ENCODE measurements at places on chromosomes 1 and 21.

DNA sequence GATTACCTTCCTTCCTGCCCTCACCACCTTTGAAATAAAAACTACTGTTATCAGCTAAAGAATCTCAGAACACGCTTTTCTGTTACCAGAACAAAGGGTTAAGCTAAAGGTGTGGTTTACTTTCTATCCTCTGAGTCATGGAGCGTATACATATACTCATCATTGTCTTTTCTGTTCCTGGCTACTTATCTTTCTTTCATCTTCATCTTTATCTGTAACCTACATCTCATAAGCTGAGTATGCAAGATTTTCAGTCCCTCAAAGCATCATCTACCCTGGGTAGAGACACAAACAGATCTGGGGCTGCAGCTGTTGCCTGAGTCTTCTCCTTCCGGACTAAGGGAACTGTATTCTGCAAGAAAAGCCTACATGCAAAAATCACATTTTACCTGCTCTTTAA lies 75.6 kb downstream of the LMO4 start:
- no peak for DNase-seq

GRCh38 chr1:25430967-25431881 lies 527 bp downstream of the MACO1 start:
- no peak for DNase-seq

DNA sequence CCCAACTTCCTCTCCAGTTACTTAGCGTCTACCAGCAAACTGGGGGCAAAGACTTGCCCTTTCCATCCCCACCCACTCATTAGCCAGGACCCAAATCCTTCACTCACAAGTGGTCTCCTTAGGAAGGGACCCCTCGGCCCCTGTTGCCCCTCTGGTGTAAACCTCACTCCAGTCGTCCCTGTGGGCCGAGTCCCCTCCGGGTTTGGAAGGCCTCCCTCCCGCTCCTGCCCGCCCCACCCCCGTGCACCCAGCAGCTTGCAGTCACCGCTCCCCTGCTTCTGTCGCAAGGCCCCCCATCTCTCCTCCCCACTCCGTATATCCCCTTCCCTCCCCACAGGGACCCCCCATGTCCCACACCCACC lies 1.2 kb downstream of the EFHD2 start:
- DNase-seq, result no peak

DNA sequence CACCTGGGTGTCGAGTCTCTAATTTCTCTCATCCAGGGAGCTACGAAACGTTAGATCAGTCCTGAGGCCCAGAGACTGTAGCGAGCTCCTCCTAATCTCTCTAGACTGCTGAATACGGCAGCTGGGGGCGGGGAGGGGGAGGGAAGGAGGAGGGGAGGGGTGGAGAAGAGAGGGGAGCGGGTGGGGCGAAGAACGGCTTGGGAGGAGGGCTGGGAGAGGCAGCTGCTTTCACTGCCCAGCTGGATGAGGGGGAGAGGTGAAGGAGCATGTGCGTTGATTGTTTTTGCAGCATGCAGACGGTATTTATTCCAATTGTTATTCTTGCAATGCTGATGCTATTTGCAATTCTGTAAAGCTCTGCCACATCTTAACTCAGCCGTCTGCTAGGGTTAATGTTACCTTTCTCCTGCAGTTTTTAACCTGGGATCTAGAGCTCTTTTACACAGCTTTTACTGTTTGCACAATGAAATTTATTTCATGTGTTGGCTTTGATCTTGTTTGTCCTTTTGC lies 790 bp downstream of the DNAJC6 start:
- DNase-seq, result no peak

DNA sequence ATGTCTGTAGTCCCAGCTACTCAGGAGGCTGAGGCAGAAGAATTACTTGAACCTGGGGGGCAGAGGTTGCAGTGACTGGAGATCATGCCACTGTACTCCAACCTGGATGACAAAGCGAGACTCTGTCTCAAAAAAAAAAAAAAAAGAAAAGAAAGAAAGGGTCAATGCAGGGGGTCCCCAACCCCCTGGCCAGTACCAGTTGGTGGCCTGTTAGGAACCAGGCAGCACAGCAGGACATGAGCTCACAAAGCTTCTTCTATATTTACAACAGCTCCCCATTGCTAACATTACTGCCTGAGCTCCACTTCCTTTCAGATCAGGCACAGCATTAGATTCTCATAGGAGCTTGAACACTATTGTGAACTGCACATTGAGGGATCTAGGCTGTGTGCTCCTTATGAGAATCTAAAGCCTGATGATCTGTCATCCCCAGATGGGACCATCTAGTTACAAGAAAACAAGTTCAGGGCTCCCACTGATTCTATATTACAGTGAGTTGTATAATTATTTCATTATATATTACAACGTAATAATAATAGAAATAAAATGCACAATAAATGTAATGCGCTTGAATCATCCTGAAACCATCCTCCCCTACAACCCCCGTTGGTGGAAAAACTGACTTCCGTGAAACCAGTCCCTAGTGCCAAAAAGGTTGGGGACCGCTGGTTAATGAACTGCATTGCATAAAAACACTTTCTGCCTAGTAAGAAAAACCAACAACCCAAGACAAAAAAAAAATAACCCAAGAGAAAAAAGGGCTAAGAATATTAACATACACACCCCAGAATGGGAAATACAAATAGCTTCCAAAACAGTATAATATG lies 2.8 kb downstream of the ZBTB8OS start:
- no peak for DNase-seq

DNA sequence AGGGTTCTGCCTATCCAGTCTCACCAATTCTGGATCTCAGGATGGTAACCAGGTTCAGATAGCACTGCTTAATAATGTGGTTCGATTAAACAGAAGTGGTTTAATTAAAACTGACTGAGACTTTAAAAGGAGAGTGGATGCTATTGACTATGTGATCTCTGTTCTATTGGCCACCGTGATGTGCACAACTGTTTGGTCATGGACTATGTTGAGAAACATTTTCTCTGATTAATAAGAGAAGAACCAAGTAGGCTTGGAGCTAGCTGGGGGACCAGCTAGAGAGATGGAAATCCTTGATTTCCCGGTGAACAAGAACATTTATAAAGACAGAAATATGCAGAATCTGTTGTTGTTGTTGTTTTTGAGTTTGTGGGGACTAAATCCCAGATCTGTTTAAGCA lies 36.5 kb downstream of the DPT start:
- DNase-seq, result no peak

- no peak for DNase-seq
These were observed 94.9 kb upstream of the IGSF21 start for GRCh38 chr1:18012686-18013085.

GRCh38 chr1:223344491-223344890 lies 19.5 kb downstream of the SUSD4 start:
- no peak for DNase-seq

GRCh38 chr1:230067419-230067870 lies 407 bp downstream of the GALNT2 start:
- DNase-seq, result peak; percentile 16

GRCh38 chr1:204692325-204692840 lies 6.8 kb upstream of the LRRN2 start:
- DNase-seq, result no peak

DNA sequence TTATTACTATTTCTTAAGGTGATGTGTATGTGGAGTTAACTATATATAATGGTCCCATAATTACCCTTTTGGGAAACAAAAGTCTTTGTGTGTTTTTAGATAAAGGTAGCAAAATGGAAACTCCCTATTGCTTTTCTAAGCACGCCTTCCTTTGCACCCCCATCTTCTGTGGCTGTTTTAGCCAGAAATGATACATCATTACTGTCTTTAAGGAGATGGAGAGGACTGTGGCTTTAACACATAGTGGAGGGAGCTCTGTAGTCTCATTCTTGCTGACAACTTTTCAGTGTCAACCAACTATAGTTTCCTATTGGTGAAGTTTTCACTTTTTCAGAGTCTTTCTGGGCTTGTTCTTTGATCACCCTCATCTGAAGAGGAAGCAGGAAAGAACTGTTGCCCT lies 1.0 kb downstream of the APOBEC4 start:
- no peak for DNase-seq

- DNase-seq, result no peak
These were observed 79.7 kb downstream of the RUNX3 start for GRCh38 chr1:24850328-24850920.

DNA sequence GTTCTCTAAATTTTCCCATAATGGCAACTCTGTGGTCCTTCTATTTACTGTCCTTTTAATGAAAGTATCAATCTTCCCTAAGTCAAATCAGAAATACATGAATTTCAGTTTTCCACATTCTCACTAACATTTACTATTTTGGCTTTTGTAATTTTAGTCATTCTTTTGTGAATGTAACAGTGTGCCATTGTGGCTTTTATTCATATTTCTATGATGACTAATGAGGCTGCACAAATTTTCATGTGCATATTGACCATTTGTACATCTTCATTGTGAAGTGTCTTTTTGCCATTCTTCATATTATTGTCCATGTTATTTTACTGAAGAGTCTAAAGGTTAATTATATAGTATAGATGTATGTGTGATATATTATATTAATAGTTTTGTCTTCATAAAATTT lies 431.0 kb upstream of the BRINP3 start:
- DNase-seq, result no peak

DNA sequence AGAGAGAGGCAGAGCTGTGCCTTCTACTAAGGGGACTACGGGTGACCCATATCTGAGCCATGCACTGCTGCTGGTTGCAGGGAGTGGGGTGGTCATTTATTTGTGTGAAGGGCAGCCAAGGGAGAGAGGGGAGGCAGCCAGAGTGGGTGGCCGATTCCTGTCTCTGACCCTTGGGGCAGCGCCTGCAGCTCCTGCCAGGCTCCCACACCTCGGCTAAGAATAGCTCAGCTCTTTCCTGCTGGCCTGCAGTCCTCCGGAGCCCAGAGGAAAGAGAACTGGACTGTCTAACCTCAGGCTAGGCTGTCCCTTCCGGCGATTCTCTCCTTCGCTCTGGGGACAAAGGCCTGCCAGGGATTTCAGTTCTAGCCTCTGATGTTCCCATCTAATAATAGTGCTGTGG lies 11.6 kb upstream of the CD34 start:
- no peak for DNase-seq

GRCh38 chr21:42330380-42331371 lies 15.5 kb upstream of the TFF3 start:
- no peak for DNase-seq

GRCh38 chr1:67723126-67723525 lies 38.1 kb downstream of the GADD45A start:
- DNase-seq, result no peak

GRCh38 chr1:235510823-235511222 lies 6.6 kb upstream of the B3GALNT2 start:
- DNase-seq, result no peak

GRCh38 chr1:59678040-59678439 lies 136.7 kb upstream of the HOOK1 start:
- DNase-seq, result no peak

DNA sequence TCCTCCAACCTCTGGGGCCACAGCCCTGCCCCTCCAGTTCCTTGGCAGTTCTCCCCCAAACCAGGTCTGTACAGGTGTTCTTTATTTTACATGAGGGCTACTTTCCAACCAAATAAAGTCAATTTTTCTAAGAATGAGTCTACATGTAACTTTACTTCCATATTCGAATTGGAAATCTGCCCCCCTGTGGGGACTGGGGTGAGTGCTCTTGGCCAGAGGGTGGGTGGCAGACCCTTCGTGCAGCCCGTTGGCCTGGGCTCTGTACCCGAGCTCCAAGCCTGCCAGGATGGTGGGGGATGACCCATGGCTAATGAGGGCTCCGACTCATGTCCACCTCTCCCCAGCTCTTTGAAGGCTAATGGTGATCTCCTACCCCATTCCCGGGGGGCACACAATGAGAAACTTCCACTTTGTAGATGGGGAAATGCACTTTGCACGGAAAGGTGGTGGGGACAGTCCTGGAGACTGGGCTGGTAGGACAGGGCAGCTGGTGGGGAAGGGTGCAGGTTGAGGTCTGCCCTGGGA lies 589 bp upstream of the CATSPER4 start:
- DNase-seq, result no peak

DNA sequence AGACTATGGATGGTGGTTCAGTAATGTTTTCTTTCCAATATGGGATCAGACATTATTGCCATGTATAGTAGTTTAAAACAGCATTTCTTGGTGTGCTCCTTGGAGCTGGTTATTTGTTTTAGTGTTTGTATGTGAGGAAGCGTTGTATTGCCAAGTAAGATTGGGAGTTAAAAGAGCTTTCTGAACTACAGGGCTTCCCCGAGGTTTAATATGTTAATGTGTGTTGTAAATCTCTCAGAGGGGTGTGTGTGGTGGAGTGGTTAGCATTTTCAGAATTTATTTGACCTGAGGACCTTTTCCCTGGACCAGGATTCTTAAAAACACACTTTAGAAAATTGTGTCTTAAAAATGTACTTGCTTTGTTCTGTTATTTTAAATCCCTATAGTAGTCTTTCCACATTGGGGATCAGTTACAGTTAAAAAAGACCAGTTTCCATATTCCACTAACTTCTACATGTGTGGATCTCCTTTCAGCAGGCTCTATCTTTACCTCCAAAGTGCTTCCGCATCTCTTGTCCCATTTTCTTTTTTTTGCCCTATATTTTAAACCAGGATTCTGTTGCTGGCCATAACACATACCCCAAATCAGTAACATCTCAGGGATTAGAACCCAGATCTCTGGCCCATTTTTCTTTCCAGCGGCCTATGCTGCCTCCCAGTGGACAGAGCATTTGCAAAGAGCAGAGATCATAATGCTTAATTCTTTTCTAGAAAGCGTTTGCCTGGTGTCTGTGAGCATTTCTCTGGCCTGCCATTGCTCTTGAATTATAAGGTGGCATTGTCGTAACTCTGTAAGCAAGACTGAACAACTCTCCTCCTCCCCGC lies 58.6 kb downstream of the PBX1 start:
- no peak for DNase-seq

DNA sequence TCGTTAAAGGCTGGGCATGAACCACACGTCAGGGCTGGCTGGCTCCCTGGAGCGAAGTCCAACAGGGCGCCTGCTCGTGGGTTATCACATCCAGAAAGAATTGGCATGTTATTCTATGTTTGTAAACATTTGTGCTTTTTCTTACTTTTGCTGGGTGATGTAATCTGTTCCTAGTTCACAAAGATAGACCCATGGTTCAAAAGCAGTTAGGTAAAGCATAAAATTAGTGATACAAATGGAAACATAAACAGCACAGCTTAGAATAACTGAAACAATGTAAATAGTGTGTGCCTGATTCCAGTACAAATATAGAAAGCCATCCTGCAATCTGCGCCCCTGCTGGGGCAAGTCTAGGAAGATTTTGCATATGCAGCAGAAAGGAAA lies 184.0 kb upstream of the C1orf174 start:
- DNase-seq, result no peak

DNA sequence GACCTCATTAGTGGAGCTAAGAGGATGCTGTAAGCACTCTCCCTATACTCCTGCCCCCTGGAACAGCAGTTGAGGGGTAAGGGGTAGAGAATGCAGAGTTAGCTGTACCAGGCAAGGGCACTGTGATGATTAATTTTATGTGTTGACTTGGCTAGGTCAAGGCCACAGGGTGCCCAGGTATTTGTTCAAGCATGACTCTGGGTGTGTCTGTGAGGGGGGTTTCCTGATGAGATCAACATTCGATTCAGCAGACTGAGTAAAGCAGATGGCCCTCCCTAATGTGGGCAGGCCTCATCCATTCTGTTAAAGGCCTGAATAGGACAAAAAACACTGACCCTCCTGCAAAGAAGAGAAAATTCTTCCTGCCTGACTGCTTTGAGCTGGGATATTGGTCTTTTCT lies 110.8 kb downstream of the KCND3 start:
- no peak for DNase-seq
